ENCODE measurements at places on chromosomes 3 and 15.
A peak's percentile ranks its signal among the peaks of the same experiment; 100 is the strongest.

DNA sequence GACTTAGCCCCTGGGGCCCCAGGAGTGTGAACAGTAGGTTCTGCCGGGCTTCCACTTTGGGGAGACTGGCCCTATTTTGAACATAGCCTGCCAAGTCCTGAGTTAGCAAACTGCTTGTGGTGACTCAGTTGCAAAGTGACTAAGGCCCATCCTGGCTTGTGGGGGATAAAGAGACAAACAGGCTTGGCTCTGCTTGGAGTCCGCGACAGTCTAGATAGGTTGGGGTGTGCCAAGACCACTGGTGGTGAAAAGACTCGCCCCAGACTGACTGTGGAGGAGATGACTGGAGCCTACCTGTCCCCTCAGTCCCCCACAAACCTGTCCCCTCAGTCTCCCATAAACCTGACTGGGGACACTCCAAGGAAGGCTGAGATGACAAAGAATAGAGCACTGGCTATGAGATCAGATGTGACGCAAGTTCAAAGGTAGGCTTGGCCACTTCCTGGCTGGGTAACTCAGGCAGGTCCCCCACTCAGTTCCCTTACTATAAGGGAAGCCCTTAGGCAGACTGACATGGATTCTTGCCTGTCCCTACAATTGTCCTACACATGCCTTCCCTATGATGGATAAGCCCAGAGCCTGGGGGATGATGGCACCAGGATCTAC lies 4.3 kb downstream of the DNASE1L3 start:
- DNase-seq: no peak

DNA sequence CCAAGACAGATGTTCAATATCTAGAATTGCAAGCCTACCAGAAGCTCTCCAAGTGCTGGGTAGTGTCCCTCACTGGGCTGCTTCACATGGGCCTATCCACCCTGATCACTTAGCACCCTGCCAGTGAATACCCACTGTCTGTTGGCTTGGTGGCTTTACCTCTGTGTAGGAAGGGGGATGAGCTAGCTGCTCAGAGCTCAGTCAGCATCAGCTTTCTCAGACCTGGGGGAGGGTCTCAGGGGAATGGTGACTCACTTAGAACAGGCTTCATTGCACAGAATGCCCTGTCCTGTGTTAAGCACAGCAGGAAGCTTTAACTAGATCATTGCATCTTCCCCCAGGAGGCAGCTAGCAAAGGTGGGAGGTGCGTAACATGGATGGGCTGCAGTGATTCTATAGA lies 209.8 kb downstream of the PDCD6IP start:
- DNase-seq: no peak

DNA sequence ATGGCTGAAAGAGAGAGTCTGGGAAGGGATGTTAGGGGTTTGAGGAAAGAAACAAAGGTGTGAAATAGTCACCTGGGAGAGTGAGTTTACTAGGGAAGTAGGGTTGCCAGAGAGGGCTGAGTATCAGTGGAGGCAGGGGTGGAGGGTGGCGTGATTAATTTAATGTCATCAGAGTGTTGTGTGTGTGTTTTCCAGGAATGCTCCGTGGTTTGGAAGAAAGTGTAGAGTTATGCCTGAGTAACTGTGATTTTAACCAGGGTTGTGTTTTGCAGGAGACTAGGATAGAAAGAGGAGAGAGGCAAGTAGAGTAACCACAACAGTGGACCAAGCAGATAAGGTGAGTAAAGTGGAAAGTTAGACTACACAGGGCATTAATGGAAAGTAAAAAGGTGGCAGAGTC lies 27.2 kb downstream of the PLD1 start:
- no peak for DNase-seq

DNA sequence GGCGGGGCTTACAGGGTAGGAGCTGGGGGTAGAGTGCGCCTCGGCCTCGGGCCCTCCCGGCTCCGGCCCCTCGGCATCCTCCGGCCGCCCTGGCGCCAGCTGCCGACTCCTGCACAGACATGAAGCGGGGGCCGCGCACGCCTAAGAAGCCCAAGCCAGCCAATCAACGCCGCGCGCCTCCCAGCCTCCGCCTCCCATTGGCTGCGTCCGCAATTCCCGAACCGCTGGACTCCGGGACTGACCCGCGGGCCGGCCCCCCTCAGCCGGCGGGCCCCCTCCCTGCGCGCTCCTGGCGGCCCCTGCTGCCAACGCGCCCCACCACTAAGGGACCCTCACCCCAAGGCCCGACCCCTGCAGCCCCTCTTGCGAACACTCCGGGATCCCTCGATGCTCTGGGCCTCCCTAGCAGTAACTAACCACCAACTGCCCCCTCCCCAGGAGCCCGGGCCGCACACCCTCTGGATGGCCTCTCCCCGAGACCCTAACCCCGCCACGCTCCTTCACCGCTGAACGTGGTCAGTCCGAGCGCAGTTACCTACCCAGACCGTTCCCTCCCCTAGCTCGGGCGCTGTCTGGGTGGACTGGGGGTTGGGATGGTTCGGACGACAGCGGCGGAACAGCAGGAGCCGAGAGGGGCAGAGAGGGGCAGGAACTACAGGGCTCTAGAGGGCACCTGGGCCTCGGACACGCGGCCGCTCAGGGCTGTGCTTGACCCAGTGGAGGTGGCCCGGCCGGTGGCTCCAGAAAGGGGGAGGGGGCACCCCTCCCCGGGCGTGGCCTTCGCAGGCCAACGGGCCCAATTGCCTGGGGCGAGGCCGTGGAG lies 5.0 kb downstream of the GATA2 start:
- DNase-seq: peak; percentile 44

GRCh38 chr3:32297366-32297765 lies 58.9 kb downstream of the CMTM8 start:
- no peak for DNase-seq

DNA sequence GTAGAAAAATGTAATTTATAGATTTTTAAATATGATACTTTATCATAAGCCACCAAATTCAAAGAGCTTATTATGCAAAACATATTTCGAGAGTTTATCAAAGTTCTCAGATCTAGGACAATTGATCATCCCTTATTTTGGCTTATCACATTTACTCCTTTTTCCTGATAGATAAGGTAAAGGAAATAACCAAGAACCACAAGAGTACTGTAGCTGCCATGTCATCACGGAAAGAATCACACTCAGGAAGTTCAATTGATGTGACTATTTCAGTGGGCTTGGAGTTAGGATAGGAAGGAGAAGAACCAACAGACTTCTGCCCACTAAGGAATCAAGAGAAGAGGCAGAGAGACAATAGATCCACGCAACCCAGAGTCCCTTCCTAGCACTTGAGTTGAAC lies 142.7 kb upstream of the TMCO5A start:
- no peak for DNase-seq

Data from MV-4-11 (cell line).